Activated T-helper 17 cell treated with anti-CD3 and anti-CD28 coated beads, Interleukin-2, amount 50 U/mL, for 72 hours (primary cell): ENCODE measurements at places on chromosomes 13 and 19. TPM values are rescaled to one million over a fixed set of nuclear protein-coding genes. Genes with fewer than 3 reads are reported as not detected.

DNA sequence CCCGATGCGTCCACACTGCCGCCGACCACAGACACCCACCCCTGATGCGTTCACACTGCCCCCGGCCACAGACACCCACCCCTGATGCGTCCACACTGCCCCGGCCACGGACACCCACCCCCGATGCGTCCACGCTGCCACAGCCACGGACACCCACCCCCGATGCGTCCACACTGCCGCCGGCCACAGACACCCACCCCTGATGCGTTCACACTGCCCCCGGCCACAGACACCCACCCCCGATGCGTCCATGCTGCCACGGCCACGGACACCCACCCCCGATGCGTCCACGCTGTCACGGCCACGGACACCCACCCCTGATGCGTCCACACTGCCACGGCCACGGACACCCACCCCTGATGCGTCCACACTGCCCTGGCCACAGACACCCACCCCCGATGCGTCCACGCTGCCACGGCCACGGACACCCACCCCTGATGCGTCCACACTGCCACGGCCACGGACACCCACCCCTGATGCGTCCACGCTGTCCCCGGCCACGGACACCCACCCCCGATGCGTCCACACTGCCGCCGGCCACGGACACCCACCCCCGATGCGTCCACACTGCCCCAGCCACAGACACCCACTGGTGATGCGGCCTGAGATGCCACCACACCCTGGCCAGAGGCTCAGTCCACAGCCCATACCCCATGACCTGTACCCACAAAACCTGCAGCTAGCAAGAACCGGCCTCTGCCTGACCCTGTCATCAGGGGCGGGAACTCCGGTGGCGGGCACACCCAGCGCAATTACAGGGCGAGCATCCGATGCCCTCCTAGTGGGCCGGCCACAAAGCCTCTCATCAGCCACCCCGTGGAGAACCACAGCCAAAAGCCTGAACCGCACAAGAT lies 28.4 kb downstream of the RASA3 start:
- ATAC-seq, result no peak

- ATAC-seq, result no peak
These were observed 211.1 kb downstream of the ZIC5 start for GRCh38 chr13:99760456-99760855.

DNA sequence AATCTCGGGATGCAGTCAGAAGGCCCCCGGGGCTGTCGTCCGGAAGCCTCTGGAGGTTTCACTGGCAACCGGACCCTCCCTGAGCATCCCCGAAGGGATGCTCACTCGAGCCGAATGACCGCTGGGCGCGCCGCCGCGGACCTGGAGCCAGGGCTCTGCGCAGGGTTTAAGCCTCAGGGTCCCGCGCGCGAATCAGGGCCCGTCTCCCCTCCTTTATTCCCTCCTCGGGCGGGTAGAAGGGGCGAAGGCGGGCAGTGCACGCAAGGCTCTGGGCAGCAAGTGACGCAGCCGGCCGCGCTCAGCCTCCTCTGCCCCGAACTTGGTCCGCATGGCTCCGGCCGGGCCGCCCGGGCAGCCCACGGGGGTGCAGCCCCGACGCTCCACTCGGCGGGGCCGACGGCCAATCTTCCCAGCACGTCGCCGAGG lies 572 bp downstream of the SHISA2 start:
- peak; percentile 16 for ATAC-seq

DNA sequence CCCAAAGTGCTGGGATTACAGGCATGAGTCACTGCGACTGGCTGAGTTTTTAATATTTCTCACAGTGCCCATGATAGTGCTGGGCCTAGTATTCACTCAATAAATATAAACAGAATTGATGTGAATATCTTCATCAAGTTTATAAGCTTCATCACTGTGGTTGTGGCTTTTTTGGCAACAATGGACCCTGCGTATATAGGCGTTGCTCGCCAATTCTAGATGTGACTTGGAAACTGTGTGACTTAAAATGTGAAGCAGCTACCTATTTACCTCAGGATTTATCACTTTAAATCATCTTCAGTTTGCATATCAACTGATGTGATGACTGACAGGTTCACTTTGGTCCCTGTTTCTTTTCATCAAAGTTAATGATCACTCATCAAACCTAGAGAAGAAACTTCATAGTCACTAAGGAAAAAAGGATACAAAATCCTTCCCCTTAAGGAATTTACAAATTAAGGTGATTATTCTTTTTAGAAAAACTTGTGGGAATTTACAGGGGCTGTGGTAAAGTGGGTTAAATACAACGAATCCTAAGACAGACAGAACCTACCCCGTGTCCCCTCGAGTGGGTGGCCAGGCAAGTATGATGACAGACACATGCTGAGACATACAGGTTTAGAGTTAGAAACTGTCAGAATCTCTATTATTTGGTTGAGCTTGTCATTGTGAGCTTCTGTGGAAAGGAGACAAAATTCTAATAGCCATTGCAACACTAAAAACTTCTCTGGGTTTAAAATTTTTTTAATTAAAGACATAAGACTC lies 101.3 kb downstream of the AKAP11 start:
- peak; percentile 8 for ATAC-seq

NKPD1 gene
- total RNA-seq, result 0.06 TPM

KIR2DL1 gene
- not detected for total RNA-seq

GRCh38 chr13:46486270-46486669 lies 66.7 kb upstream of the LRCH1 start:
- ATAC-seq, result no peak

DNA sequence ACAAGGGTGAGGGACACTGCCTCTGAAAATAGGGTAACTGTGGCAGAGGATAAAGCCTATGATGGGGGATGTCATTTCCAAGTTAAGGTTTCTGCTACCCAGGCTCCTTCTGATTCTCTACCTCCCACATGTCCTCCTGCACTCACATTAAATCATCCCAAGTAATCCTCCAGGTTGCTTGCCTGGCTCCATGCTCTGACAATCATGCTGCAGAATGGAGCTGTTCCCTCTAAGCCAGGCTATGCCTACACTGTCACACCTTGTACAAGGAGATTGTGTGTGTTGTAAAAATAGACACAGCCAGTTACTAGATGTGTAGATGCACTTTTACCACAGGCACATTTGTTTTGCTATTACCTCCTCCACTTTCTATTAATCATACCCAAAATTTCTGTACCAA lies 8.0 kb downstream of the ZNF416 start:
- ATAC-seq, result no peak

CD177 gene
- total RNA-seq, result not detected

IQCN gene
- 1.3 TPM for total RNA-seq
